M059J (cell line): ENCODE measurements at places on chromosomes 16 and 17. TPM values are rescaled to one million over a fixed set of nuclear protein-coding genes. Genes with fewer than 3 reads are reported as not detected.

DNA sequence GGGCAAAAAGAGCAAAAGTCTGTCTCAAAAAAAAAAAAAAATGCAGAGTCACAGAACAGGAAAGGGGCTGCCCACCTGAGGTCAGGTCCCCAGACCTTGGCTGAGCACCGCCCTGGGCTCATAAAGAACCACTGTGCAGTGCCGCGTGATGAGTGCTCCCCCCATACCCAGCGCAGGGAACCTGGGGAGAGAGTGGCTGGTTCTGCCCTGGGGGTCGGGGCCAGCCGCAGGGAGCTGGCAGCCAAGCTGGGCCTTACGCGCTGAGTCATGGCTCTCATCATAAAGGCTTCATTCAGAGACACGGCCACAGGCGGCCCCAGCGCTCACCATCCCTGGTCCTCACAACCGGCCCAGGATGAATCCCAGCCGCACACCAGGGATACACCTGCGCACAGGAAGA, 80.7 kb downstream of the RAB11FIP4 start:
- no peak for DNase-seq

- DNase-seq: no peak
Measured at GRCh38 chr17:7262935-7263800, 890 bp upstream of the CLDN7 start.

- no peak for DNase-seq
Measured at GRCh38 chr17:72063262-72063661, 57.6 kb upstream of the SOX9 start.

- DNase-seq: peak; percentile 7
Measured at GRCh38 chr17:27853091-27853490, 40.1 kb downstream of the LYRM9 start.

- no peak for DNase-seq
Measured at GRCh38 chr16:11262915-11263314, 6.2 kb downstream of the TNP2 start.

GRCh38 chr16:10370096-10370726, 15.7 kb upstream of the ATF7IP2 start:
- DNase-seq: no peak

DNA sequence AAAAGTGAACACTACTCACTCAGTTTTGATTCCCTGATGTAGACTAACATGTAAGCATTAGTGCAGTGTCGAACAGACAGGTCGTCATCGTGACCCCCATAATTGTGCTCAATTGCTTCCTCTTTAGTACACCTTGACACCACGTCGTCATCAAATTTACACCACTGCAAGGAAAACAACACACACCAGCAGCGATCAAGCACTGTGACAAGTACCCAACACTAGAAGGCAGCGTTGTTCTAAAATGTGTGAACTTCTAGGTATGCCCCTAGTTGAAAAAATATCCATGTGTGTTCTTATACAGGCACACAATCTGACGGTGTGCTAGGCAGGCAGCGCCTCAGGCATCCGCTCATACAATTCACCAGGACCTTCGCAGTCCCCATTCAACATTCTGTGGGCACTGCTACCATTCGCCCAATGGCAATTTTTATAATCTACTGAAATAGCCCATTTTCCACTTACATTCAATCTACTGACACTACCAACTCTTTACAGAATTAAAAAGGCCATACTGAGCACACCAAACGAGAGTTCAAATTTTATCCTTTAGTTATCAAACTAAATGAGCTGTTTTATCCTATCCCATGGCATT, 23.1 kb downstream of the LITAFD start:
- DNase-seq: peak; percentile 42

DNA sequence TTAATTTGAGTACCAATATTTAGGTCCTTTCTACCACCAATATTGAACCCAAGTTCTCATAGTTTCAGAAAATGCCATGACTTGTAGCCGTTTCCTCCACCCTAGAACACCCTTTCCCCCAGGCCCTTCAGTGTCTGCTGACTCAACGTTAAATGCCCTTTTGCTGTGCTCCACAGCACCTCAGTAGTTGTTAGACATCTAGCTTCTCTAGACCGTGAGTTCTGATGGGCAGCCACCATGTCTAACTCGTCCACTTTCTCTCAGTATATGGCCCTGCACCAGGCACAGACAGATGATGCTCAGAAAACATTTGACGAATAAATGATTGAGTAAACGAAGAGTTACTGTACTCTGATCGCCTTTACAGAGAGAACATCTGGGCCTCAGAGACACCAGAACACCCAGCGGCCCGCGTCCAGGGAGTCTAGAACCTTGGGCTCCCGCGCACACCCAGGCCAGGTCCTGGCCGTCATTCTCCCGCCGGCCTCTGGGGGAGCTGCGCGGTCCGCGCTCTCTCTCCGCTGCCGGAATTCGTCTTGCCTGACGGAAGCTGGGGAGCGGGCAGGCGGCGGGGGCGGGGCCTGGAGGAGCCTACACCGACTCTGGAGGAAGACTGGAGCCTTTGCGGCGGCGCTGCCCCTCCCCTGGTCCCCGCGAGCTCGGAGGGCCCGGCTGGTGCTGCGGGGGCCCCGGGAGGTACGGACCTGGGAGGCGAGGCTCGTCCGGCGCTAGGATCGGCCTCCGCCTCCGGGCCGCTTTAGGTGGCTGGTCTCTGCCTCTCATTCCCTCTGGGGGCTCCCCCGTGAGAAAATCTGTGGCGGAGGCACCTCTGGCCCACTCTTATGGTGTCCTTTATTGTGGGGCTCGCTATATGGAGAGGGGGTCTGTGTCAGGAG, at the start of gene NKIRAS2:
TSS of gene NKIRAS2 (plus strand) at position 582 of the 896 bp plus-strand sequence. CDS start 1,488 bp downstream, outside the sequence.
- peak; percentile 87 for DNase-seq

DNA sequence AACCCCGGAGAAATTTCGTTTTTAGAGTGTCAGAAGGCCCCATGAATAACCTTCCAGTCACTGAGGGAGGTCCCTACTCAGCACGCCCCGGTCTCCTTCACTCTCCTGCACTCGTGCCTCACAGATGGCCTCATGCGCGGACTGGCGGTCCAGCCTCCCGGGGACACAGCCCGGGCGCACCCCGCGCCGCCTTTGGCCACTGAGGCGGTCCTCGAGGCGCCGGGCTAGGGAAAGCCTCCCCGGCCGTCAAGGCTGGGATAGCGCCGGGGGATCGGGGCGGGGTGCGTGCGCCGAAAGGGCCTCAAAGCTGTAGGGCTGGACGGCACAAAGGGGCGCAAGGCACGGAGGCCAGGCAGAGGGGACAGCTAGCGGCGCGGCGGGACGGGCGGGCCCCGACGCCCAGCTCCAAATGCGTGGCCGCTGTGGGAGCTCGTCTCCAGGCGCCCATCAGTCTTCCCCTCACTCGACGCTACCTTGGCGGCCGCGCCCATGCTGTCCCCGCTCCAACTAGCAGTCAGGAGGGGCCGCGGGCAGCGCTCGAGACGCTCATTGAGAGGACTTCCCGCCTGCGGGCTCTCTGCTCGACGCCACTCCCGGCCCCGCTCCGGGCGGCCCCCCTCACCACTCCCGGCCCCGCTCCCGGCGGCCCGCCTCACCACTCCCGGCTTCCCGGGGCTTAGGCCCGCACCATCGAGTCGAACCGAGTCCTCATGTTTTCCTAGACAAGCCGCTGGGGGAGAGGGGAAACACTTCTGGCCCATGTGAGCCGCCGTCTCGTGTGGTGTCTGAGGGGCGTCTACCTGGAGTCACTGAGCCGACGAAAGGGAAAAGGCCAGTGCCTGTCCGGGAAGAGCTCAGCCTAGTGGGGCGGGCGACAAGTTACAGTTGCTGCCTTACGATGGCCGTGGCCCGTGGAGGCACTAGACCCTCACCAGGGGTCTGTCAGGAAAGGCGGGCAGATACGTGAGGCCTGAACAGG, at the start of gene USP6:
TSS of gene USP6 (plus strand) at position 360 of the 979 bp plus-strand sequence. CDS start 14,336 bp downstream, outside the sequence.
- no peak for DNase-seq

DNA sequence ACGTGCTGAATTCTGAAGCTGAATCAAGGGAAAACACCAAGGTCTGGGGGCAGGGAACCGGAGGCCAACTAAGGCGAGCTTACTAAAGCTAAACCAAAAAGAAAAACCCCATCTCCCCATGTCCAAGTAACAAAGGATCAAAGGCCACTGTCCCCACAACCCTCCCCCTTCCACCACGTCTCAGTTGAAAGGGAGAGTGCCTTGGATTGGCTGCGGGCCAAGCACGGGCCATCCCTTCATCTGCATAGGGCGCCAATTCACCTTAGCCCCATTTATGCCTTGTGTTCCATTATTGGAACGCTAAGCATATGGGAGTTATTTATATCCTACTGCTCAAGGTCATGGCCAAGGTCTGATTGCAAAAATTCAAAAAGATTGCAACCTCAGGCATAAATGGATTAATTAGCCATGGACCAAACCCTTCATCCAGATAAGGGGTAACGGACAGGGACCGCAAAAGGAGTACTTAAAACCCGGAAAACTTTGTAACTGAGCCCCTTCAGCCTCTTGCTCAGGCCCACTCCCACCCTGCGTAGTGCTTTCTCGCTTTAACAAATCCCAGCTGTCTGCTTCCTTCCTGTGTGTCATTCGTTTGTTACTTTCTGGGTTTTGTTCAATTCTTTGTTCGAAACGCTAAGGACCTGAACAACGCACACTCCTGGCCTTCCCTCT, 740 bp upstream of the ATP6V0D1 start:
- DNase-seq: peak; percentile 12

DNA sequence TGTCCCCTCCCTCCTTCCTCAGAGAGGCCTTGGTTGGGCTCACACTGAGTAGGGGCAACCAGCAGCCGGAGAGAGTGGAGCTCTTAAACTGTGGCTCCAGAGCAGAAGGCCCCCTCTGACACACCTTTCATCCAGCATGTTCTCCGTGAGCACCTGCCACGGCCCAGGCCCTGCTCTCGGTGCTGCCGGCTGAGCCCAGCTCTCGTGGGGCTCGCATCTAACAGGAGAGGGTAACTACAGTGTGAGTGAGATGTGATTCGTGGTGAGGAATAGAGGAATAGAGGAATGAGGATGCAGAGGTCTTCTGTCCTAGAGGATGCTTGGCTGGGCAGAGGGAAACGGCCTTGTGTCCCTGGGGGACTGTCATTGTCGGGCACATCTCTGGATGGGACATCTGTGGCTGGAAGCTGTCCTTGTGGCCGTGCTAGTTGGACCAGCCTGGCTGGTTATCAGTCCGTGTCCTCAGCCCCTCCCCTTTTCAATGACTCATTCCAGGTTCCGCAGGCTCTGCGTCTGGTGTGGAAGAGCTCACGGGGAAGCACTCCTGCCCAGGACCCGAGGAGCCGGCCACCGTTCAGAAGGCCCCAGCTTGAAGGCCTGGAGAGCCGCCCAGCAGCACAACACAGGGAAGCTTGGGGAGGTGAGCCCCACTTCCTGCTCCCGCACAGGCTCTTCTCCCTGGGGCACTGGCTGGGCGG, 11.9 kb upstream of the DNASE1 start:
- peak; percentile 36 for DNase-seq

DNA sequence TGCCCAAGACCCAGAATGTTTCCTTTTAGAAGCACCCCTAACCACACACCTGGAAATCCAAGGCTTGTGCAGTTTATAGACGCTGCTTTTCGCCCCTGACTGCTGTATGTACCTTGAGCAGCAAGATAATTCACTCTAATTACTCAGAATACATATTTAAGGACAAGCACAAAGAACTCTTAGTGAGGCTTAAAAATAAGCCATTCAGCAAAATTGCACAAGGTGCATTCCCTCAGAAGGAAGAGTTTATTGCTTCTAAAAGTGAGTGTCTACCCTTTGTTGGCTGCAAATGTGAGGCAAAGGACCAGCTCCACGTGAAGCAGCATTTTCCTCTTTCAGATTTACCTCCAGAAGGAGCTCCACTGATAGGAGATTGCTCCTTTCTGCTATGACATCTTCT, 208.4 kb downstream of the RBFOX1 start:
- no peak for DNase-seq

DNA sequence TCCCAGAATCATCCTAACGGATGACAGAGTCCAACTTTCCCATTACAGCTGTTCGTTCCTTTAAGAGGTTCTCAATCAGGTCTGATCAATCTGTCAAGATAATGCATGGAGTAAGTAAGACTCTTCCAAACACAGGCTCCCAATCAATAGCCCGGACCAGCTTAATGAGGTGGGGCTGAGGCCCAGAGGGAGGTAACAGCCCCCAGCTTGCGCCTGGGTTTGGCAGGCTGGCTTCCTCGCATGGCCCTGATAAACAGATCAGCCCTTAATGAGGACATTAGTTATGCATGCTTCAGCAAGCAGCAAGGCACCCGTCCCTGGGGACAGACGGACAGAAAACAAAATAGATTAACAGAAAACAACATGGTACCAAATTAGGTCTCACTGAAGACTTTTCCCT, 145.7 kb downstream of the ZFHX3 start:
- no peak for DNase-seq

DNA sequence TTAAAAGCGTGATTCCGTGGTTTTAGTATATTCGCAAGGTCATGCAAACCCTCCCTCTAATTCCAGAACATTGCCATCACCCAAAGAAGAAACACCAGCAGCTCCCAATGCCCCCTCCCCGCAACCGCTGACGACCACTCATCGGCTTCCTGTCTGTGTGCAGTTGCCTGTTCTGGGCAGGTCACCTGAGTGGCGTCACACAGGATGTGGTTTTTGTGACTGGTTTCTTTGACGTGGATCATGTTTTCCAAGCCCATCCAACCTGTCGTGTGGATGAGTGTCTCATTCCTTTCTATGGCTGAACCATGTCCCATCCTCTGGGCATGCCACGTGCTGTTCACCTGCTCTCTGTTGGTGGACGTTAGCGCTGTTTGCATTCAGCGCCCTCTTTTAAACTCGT, 8.2 kb upstream of the ATP2C2 start:
- DNase-seq: peak; percentile 79

DNA sequence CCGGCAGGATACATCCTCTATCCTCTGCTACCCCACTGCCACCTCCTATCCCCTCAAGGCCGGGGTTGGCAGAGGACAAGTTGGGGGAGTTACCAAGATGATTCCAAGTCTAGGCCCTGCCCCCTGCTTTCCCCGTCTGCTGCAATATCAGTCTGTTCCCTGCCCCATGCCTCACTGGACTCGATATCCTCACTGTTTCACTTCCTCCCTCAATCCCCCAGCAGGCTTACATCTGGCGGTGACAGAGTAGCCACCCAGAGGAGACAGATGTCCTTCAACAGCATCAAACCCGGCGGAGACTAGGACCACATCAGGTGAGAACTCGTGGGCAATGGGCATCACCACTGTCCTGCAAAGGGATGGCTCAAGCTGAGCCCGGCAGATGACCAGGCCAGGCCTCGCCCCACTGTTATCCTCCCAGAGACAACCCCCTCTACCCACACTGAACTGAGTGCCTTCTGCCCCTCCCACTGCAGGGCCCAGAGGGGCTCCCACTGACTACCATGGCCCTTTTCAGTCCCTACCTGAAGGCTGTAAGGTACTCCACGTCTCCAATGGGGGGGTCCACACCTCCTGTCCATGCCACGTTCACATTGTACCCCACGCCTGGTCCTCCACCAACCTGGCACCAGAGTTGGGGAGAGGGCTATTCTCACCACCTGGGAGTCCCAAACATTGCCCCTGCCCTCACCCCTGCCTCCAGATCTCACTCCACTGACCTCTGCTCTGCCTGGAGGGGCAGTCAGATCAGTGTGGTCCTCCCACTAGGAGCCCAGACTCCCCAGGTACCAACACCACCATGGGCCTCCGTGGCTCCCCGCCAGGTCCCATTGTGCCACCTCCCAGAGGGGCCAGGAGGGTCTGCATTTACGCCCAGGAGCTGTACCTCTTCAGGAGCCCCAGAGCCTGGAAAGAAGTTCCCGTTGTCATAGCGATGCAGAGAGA, 9.6 kb downstream of the G6PC3 start:
- no peak for DNase-seq

GRCh38 chr17:14373614-14374259, 72.9 kb downstream of the HS3ST3B1 start:
- peak; percentile 25 for DNase-seq

ZNF594 gene
- total RNA-seq: 9.5 and 10.2 TPM in 2 replicates

LPCAT2 gene
- total RNA-seq: 29.1 and 32.2 TPM in 2 replicates

NTN3 gene
- total RNA-seq: 0.44 TPM in 1 of 2 replicates, not detected in the other

KRT40 gene
- total RNA-seq: not detected in 2 replicates

KRT31 gene
- not detected in 2 replicates for total RNA-seq

KRT24 gene
- not detected in 2 replicates for total RNA-seq

SPAG5 gene
- total RNA-seq: 52.9 and 104 TPM in 2 replicates
